Tibial artery (tissue), 4 donors: ENCODE measurements at places on chromosomes 16 and 17.

- no peaks in the 10 kb centered on the region for H3K27me3 ChIP-seq
- no peak overlapping the region for H3K27ac ChIP-seq
Measured at GRCh38 chr17:27747462-27748359, 52.6 kb downstream of the NOS2 start.

DNA sequence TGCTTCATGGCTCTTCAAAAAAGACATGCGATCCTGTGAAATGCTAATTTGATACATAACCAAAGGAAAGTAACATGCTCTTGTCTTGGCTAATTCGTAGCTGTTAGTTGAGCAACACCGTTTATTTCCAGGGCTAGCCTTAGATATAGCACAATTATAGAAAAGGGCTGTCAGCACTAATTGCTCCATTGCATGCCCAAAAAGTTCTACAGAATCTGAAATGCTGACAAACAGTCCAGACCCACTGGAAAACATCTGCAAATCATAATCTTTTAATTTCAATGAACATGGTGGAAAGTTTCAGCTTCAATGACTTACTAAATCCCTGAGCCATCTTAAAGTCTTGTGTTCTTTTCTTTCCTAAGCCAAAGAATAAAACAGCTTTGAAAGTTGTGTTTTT is 42.9 kb upstream of the NUDT7 start:
- no peaks in the 10 kb centered on the region for H3K4me1 ChIP-seq
- no peaks in the 10 kb centered on the region for H3K27me3 ChIP-seq
- no peak overlapping the region for H3K27ac ChIP-seq
- H3K4me3 ChIP-seq: no peak overlapping the region
- H3K36me3 ChIP-seq: no peaks in the 10 kb centered on the region

GRCh38 chr16:78744796-78745107 is 645.3 kb downstream of the WWOX start:
- no peaks in the 10 kb centered on the region for H3K27me3 ChIP-seq
- no peaks in the 10 kb centered on the region for H3K36me3 ChIP-seq
- no peak overlapping the region for H3K4me3 ChIP-seq
- no peak overlapping the region for H3K27ac ChIP-seq
- no peak for DNase-seq

GRCh38 chr17:74325376-74325742 is 667 bp upstream of the KIF19 start:
- H3K27me3 ChIP-seq: no peaks in the 10 kb centered on the region
- no peak overlapping the region for H3K27ac ChIP-seq
- no peaks in the 10 kb centered on the region for H3K36me3 ChIP-seq
- H3K4me3 ChIP-seq: peak overlapping the region; percentile 38

DNA sequence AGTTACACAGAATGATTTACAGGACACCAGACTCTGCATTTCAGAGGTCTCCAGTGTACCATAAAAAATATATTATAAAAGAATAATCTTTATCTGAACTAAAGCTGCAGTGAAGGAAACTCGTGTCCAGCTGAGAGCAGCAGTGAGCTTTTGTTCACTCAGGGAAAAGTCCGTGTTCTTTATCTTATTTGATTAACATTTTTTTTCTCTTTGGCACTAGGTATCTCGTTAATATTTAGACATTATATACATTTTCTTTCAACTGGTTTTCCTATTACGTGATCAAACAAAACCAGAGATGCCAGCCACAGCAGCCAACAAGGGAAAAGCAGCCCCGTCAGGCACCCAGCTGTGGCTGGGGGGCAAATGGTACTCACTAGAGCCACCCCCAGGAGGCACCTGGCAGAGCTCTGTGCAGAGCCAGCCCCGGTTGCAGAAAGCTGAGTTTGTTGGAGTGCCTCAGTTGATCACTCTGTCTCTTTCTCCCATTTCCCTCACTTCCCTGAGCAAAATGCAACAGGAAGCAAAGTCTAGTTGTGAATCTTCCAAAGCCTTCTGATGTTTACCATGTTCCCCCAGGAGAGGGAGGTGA is 1.1 kb upstream of the HS3ST4 start:
- no peaks in the 10 kb centered on the region for H3K36me3 ChIP-seq
- no peak for DNase-seq

GRCh38 chr17:27463235-27463677 is 7.0 kb downstream of the KSR1 start:
- H3K36me3 ChIP-seq: no peaks in the 10 kb centered on the region
- H3K4me3 ChIP-seq: no peak overlapping the region
- no peak for DNase-seq
- H3K4me1 ChIP-seq: no peaks in the 10 kb centered on the region
- no peak overlapping the region for H3K27ac ChIP-seq
- no peaks in the 10 kb centered on the region for H3K27me3 ChIP-seq

DNA sequence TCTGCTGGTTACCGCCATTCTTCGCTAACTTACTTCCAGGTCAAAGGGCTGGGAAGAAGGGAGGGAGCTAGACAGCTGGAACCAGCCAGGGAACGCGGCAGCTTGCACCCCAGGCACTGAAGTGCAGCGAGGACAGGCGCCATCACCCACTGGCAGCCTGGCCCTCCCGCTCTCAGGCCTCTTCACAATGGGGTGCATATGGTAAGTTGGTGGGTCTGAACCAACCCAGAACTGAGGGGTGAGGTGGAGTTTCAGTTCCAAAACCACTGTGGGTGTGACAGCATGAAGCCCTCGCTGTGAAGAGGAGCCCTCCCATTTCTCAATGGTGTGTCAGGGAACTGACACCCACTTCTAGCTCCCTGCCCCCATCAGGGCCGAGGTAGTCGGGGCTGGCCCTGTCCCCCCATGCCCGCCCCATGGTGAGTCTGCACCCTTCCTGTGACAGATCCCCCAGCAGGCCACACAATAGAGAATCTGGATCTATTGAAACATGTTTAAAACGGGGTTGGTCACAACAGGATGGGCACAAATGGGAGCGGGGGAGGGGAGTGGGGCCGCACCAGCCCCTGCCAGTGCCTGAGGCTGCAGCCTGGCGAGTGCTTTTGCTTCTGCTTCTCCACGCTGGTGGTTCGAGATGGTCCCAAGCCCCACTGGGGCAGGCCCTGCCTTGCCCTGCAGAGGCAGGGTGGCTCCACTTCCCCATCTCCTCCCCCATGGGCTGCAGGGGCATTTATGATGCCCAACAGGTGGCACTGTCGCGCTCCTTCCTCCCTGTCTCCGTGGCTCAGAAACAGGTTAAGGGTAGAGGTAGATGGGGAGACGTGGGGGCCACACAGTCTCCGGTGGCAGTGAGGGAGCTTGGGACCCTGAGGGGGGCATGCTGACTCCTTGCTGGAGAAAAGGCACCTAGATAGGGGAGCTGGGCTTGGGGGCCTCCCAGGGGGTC is 2.3 kb downstream of the LIMD2 start:
- DNase-seq: no peak
- H3K36me3 ChIP-seq: peaks cover 22% of the 10 kb centered on the region
- no peak overlapping the region for H3K27ac ChIP-seq
- H3K4me1 ChIP-seq: peaks cover 25% of the 10 kb centered on the region

GRCh38 chr16:6059671-6060070 is 962.1 kb upstream of the EEF2KMT start:
- no peak overlapping the region for H3K4me3 ChIP-seq
- no peak overlapping the region for H3K27ac ChIP-seq

- H3K36me3 ChIP-seq: peaks cover 55% of the 10 kb centered on the region
- H3K4me1 ChIP-seq: peaks cover 64% of the 10 kb centered on the region
- no peaks in the 10 kb centered on the region for H3K27me3 ChIP-seq
- DNase-seq: no peak
- peak overlapping the region; percentile 94 for H3K27ac ChIP-seq
Measured at GRCh38 chr17:48055531-48056245, 7.5 kb downstream of the NFE2L1 start.

- H3K36me3 ChIP-seq: peaks cover 12% of the 10 kb centered on the region
- DNase-seq: no peak
- no peak overlapping the region for H3K27ac ChIP-seq
- H3K27me3 ChIP-seq: peaks cover 3% of the 10 kb centered on the region
Measured at GRCh38 chr17:45397796-45398195, 34.9 kb downstream of the ARHGAP27 start.
